ENCODE measurements at places on chromosomes 12 and 14.

DNA sequence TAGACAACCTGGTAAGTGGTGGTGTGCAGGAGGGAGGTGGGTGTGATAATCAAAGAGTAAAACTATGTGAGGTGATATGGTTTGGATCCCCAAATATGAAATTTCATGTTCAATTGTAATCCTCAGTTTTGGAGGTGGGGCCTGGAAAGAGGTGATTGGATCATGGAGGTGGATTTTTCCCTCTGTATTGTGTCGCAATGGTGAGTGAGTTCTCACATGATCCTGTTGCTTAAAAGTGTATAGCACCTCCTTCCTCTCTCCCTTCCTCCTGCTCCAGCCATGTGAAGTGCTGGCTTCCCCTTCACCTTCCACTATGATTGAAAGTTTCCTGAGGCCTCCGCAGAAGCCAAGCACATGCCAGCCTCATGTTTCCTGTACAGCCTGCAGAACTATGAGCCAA lies 270.2 kb upstream of the FOXG1 start:
- no peak for DNase-seq

DNA sequence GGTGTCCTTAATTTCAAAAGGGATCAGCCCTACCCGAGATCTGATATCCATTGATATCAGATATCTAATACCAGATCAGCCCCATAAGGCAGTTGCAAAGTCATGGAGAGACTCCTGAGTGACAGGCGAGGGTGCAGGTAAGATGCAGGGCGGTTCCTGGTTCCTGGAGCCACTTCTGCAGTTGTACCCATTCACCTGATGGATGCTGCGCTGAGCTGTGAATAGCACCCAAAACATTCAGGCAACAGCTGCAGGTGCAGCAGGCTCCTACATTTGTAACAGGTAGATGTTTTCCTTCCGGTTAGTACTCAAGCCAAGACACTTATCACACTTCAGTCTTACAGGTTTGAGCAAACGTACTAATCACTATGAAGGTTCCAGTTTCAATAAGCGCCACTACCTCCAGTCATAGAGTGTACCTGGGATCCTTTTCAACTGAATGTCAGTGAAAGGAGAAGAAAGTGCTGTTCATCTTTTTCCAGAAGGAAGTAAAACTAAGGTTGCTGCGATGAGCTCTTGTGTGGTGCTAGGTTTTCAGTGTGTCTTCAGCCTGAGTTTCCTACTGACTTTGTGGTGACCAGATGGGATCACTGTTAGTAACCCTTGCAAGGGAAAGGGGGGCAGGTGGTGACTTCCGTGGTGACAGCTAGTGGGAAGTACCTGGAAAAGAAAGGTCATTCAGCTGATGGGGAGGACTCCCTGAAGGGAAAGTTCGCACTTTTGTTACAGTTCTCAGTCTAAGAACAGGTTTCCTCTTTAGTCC lies 1.9 kb downstream of the ATP6V0A2 start:
- no peak for DNase-seq

- no peak for DNase-seq
These were observed 10.3 kb upstream of the MTA1 start for GRCh38 chr14:105409364-105409763.

DNA sequence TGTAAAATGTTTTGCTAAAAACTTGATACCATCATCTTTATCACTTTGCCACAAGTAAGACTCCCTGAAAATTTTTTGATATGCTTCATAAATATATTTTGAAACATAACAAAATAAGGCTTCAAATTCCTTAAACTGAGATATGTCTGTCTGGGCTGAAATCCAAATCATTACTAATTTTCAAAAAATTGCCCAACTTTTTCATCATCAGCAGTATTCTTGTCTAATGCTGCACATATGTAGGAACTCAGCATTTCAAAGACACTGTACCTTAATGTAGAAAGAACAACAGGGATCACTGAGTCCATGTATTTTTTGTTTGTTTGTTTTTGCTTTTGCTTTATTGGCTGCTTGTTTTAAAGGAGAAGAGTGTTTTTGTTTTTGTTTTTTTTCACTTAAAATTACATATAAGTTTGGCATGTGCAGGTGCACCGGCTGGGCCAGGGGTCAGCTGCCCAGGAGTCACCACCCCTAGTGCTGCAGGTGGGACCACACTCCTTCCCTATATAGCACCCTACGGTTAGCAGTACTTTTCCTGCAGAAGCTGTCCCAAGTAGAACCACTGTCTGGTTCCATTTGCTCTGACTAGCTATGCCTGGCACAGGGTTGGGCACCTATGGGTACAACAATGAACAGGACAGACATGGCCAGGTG lies 231.2 kb downstream of the PIK3C2G start:
- DNase-seq, result no peak

GRCh38 chr12:133038118-133038709 lies 905 bp downstream of the ZNF84 start:
- no peak for DNase-seq

DNA sequence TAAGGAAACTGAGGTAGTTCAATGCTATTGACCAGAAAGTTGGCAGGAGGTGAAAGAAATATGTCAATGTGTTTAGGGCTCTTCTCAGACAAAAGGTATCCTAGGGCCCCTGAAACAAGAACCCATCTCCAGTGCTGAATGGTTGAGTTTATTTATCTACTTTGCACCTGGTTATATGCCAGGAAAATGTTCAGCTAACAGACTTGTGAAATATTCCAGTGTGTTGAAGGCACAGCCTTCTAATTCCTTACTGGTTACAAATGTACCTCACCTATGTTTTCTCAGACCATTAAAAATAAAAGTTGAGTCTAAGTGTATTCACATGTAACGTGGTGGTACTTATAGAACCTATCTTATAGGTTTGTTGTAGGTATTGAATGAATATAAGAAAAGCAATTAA lies 511.7 kb upstream of the SEL1L start:
- DNase-seq, result no peak

DNA sequence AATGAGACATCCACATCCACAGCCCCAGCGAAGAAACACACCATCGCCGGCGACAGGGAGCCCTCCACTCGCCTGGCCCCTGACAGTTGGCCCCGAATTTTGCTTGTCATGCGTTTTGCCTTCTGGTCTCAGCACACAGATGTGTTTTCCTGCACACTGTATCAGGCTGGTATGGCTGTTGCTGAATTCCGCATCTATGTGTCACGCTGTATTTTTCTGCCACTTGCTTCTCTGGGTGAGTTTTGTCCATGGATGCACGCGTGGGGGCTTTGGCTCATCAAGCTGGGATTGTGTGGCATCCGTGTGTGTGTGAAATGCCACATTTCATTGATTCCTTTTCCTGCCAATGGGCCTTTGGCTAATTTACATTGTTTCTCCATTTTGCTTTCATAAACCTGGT lies 26.5 kb downstream of the ARL6IP4 start:
- no peak for DNase-seq

DNA sequence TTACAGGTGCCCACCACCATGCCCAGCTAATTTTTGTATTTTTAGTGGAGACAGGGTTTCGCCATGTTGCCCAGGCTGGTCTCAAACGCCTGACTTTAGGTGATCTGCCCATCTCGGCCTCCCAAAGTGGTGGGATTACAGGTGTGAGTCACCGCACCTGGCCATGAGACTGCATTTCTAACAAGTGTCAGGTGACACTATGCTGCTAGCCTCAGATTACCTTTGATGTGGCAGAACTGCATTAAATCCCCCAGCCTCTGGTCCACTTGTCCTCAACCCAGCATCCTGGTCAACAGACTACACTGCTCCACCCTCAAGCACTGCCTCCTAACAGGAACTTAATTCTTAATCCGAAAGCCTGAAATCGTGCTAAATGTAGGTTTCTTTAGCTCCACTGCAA lies 13.1 kb downstream of the LGMN start:
- no peak for DNase-seq

Measured in mucosa of gallbladder (tissue), 1 donor.